ENCODE measurements at places on chromosomes 7 and 10. TPM values are rescaled to one million over a fixed set of nuclear protein-coding genes. Genes with fewer than 3 reads are reported as not detected.
A peak's percentile ranks its signal among the peaks of the same experiment; 100 is the strongest.

The SIRT1 gene
- polyA plus RNA-seq: 13.0 TPM

DNA sequence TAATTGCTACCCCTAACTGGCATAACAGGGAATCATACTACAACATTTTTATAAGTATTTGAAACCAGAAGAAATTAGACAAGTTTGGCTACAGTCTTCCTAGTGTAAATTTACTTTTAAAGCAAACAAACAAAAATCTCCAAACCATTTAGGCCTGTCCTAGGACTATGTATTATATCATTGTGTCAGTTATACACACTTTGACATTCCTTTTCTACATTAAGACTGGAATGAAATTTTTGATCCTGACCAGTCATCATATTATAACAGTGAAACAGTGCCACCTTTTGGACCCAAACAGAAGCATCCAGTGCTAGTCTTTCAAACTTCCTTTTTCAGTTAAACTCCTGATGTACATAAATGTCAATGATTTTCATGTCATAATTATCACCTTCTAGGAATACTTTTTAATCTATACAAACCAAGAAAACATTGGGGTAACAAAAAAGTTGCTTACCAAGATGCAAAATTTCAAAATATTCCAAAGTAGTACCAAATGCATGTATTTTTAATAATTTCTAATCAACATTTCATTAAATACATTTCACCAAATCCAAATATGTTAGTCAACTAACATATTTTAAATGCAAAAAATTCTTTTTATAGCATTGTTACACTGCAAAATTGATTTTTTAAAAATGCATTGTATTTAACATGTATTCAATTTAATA is 75.7 kb downstream of the IMMP2L start:
- H3K4me1 ChIP-seq: no peaks in the 10 kb centered on the region
- no peaks in the 10 kb centered on the region for H3K27me3 ChIP-seq
- no peak overlapping the region for H3K27ac ChIP-seq
- no peak overlapping the region for H3K4me3 ChIP-seq
- no peaks in the 10 kb centered on the region for H3K36me3 ChIP-seq

GRCh38 chr10:132310701-132311337 is 3.1 kb upstream of the STK32C start:
- DNase-seq: peak; percentile 69
- no peak overlapping the region for H3K4me3 ChIP-seq
- no peaks in the 10 kb centered on the region for H3K4me1 ChIP-seq
- no peak overlapping the region for H3K27ac ChIP-seq
- H3K27me3 ChIP-seq: no peaks in the 10 kb centered on the region

DNA sequence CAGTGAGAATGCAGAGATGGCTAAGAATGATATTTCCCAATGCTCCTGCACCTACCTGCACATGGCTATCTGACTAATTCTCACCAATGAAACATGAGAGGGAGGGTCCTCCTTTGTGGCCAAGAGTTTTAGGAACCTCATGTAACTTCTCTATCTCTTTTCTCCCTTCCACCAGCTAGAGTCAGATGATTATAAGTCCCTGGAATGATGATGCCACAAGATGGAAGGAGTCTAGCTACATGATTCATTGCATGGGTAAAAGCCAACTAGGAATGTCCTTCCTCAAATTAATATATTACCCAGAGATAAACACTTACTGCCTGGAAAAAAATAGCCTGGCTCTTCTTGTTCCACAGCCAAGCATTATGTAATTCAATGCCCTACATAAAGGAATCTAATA is 55.1 kb upstream of the AASS start:
- no peak overlapping the region for H3K27ac ChIP-seq
- H3K36me3 ChIP-seq: no peaks in the 10 kb centered on the region
- no peak overlapping the region for H3K4me3 ChIP-seq
- no peaks in the 10 kb centered on the region for H3K27me3 ChIP-seq
